Activated CD8-positive, alpha-beta memory T cell treated with anti-CD3 and anti-CD28 coated beads, Interleukin-2, amount 50 U/mL, for 4 hours (primary cell): ENCODE measurements at places on chromosomes 5 and 9.

DNA sequence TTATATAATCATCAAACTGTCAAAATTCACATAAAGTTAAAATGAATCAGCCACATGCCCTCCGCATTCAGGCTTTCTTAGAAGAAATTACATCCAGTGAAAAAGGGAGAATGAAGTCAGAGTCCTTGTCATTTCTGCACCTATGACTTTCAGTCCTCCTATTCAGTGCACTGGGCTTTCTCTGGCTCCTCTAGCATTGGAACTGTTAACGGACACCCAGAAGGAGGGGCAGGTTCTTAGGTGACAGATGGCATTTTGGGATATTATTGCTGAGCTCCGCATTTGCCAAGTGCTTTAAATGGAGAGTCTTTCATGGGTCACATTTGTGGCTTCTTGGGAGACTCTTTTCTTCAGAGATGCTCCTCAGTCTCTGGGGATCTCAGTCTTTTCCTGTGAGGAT, 40.0 kb downstream of the ADAMTS19 start:
- no peak for DNase-seq

DNA sequence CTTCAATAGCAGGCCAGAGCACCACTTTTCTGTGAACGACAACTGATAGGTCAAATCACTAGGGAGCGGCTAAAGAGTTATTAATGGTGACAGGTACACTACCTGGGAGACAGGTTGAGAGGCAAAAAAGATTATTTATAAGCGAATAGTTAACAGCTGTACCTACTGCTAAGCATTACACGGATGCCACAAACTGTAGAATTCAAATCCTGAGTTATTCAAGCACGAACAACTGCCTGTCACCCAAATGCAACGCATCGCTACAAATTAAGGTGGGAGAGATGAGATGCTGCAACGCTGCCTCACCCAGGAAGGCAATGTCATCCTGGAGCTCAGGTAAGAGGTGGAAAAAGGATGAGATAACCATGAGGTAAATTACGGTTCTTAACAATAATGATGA, 342.9 kb downstream of the BNC2 start:
- DNase-seq: no peak

DNA sequence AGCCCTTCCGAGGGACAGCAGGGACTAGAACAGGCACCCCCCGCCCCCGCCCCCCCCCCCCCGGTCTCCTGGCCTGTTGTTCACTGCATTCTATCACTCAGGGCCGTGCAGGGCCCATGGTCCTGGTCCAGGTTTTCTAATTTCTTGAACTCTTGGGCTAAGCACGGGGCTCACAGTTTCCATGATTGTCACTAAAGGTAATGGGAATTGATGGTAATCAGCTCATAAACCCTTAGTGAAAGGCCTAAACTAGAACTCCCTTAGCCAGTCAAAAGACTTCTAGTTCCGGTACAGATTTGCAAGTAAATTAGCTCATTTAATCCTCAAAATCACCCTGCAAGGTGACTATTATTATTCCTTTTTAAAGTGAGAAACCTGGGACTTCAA, 14.7 kb upstream of the PWWP2A start:
- no peak for DNase-seq

DNA sequence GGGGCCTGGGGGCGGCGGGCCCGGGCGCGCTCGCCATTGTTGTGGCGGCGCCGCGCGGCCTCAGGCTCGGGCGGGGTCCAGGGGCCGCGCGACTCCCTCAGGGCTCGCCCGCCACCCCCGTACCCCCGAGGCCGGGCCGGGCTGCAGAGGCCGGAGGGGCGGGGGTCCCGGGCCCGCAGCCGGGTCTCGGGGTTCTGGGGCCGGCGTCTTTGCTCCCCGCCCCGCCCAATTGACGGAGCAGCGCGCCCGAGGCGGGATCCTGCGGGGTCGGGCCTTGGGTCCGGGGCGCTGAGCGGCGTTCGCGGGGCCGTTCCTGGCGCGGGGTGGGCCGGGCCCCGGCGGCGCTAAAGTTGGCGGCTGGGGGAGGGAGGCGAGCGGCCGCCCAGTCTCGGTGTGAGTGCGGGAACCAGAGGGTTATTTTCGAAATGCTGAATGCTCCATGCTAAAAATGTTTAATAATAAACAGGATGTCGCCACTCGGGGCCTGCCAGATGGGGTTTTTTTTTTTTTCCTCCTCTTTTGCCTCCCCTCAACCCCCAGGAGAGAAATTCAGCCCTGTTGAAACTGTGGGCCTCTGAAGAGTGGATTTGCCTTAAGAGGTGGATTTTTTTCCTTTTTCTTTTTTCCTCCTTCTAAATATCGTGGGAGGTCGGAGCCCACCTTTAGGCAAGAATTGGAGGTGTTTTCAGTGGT, 724 bp downstream of the PRRC2B start:
- peak; percentile 51 for DNase-seq

DNA sequence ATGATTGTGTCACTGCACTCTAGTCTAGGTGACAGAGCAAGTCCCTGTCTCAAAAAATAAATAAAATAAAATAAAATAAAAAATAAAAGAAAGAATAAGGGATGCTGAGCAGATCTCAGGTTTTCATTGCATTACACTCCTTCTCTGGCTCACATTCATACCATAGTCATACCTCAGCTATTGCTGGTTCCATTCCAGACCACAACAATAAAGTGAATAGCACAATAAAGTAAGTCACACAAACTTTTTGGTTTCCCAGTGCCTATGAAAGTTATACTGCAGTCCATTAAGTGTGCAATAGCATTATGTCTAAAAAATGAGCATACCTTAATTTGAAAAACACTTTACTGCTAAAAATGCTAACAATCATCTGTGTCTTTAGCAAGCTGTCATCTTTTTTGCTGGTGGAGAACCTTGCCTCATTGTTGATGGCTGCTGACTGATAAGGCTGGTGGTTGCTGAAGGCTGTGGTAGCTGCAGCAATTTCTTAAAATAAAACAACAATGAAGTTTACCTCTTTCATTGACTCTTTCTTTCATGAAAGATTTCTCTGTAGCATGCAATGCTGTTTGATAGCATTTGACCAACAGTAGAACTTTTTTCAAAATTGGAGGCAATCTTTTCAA, 415.7 kb downstream of the ZNF608 start:
- no peak for DNase-seq

GRCh38 chr5:89934069-89934468, 475.5 kb downstream of the CETN3 start:
- DNase-seq: no peak

DNA sequence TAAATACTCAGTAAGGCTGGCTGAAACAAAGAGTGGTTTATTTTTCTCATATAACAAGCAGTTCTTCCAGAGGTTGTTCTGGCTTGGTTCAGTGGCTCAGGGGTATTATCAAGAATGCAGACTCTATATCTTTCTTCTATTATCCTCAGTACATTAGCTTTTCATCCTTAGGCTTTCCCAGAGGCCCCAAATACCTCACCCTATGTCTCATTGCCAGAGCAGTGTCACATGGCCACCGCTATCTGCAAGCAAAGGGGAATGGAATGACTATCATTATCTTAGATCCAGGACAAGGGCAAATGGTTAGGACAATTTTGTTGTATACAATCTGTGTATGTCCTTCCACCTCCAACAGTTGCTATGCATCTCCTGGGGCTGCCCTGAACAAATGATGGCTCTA, 69.0 kb upstream of the SNX2 start:
- DNase-seq: no peak

DNA sequence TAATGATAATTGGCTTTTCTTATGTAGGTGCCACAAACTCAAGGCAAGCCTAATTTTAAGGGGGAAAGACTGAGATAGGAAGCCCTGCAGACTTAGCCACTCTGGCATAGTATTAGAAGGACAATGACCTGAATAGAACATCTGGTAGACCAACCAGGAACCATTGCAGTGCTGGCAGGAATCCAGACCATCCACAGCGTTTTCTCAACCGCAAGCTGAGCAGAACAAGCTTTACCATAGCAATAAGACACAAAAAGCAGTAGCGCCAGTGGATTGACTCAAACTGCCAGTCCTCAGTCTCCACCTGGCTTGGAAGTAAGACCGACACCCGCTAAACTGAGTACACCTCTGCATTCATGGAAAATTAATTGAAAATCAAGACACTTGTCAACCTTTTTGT, 141.3 kb upstream of the LPAR1 start:
- DNase-seq: no peak

DNA sequence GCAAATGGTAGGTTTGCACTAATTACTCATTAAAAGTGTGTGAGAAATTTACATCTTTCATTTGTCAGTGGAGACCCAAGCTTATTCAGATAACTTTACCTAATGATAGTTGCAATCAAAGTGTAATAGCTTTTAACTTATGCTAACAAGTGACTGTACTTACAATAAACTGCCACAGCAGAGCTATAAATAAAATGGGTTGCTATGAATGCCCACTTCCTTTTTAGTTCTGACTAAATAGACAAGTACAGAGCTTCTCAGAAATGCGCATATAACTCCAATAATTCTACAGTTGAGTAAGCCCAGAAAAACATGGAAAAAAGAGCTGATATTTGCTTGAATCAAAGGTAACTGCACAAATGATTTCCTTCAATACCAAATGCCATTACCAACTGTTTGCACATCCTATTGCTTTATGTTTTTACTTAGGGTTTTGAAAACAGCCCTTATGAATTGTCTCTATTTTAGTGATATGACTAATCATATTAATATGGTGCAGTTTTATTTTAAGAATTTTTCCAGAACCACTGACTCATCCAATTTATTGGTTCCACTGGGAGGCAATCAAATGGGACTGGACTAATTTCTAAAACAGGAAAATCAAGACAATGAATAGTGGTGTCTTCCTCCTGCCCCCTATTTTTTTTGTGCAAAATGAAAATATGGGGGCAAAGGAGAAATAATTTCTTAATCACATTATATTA, 84.1 kb downstream of the PPP2R2B start:
- DNase-seq: no peak
